ENCODE measurements at places on chromosomes 13 and 19.
A peak's percentile ranks its signal among the peaks of the same experiment; 100 is the strongest.

- DNase-seq = no peak
Observed at GRCh38 chr19:54271106-54271505, 9.8 kb downstream of the LILRB2 start.

GRCh38 chr13:61358599-61358998, 57.0 kb downstream of the PCDH20 start:
- no peak for DNase-seq

DNA sequence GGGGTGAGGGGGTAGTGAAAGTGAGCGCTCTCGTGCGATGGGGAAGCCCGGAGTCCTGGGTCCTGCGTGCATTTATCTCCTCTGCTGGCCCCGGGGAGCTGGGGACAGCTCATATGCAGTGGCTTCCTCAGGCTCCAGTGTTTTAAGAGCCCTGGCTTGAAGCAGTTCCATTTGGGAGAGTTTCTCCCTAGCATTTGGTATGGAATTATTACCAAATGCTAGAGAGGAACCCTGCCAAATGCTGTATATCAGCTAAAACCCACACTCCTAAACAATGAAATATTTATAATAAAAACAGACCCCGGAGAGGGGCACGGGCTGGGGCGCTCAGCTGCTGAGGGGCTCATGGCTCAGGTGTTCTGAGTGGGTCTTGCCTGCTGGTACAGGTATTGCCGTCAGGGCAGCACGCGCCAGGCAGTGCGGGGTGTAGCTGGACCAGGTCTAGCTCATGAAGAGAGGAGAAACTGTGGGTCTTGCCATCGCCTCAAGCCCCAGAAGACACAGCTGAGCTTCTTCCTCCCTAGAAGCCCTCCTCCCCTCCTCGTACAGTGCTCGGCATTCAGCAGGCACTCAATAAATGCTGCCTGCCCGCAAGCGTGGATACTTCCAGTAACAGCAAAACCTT, 163.6 kb upstream of the ZNF536 start:
- DNase-seq = no peak

- peak; percentile 53 for DNase-seq
Observed at GRCh38 chr19:17473041-17473440, 2.7 kb downstream of the SLC27A1 start.

DNA sequence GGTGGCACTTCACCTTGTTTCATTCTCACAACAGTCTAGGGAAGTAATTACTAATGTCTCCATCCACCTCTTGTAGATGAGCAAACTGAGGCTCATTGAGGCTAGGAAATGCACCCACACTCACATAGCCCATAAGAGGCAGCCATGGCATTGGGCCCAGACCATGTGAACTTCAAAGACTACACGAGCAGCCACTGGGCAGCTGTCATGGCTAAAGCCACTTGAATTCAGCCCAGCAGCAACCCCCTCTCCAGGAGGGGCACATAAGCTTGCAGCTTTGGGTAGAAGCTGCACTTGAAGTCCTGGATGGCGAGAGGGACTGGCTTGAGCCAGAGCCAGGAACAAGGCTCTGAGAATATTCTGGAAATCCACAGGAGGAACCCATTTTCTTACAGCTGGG, 13.4 kb downstream of the ALOX5AP start:
- DNase-seq = no peak

DNA sequence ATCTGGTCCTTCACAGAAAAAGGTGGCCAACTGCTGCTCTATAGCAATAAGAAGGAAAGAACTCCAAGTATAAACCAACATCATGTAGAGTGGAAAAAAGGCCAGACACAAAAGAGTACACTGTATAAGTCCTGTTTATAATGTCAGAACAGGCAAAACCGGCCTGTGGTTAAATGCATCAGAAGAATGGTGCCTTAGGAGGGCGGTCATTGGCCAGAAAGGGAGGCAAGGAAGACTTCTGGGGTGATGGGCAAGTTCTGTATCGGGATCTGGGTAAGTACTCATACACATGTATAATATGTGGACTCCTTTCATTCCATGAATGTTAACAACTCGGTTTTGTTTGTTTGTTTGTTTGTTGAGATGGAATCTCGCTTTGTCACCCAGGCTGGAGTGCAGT, 4.1 kb downstream of the ETHE1 start:
- DNase-seq = no peak

DNA sequence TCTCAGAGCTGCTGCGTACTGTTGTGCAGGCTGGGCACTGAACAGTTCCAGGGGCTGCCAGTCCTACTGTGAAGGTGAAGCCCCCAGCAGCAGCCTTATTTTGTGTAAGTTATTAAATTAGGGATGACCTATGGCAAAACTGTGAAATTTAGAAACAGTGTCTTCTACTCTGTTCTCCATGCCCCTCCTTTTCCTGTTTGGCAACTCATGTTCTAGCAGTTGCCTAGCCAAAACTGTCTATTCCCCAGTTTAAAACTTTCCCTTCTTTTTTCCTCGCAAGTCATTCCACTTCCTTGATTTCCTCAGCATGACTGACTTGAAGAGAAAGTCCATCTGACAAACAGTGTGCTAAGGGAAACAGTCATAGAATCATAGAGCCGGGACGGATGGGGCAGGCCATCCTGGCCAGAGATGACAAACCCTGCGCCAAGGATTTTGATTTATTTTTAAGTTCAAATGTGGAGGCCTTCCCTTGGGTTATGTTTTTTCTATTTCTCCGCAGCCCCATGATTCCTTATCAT, 78.1 kb upstream of the OLFM4 start:
- no peak for DNase-seq

- DNase-seq = no peak
Observed at GRCh38 chr13:84528408-84529070, 646.3 kb upstream of the SLITRK1 start.

- DNase-seq = peak; percentile 46
Observed at GRCh38 chr19:44741841-44742329, 6.6 kb upstream of the BCL3 start.

DNA sequence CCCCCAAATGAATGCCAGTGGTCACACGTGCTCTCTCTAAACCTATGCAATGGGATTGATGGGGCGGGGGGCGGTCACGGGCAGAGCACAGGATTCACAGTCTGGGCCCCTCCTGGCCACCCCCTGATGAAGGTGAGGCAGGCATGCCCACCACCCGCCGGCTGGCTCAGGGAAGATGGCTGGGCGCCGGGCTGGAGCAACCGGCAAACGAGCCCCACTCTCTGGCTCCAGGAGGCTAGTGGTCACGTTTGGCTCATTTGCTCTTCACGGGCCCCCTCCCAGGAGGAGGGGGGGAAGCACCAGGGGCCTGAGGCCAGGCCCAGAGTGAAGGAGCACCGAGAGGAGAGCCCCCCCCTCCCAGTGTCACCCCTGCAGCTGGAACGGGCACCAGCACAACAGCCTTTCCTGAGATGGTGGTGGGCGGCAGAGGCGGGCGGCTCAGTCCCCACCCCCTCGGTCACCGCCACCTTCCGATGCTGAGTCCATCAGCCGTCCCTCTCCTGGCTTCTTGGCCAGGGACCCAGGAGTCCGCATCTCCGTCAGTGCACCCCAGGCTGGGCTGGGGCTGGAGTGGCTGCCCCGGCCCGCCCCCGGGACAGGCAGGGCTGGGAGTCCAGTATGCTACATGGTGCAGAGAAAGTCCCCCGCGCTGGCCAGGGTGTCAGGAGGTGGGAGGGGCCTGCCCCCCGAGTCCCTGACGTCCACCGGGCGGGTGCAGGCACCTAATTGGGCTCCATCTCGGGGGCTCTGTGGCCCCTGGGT, 9.7 kb downstream of the BBC3 start:
- DNase-seq = no peak

DNA sequence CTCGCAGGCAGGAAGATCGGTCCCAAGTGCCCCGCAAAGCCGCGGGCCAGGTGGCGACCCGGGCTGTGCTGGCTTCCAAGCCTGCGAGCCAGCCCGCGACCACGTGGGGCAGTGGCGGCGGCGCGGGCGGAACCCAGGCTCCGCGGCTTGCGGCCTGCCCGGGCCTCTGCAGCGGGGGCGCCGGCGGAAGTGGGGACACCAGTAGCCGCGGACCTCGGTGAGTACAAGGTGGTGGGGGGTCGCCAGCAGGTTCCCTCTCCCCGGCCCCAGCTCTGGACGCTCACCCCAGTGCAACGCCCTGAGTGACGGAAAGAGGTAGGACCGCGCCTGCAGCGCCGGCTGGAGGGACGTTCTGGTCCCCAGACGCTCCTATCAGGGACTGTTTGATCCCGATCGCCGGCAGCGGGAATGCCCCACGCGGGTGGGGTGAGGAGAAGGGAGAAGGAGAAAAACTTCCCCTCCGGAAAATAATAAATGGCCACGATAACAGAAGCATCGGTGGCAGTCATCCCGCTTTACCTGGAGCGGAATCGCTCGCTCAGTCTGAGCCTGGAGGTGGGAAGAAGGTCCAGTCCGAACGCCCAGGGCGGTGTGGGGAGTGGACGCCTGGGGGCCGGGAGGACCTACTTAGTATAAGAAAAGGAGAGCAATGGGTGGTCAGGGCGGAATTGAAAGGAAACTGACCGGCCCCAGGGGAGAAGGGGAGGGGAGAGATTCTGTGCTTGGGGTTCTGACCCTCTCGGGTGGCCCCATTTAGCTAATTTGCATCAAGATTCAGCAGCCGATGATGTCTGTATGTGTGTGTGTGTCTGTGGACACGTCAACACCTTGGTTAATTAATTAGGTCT, at the start of gene GEMIN7:
TSS of gene GEMIN7 (plus strand) at position 198 of the 848 bp plus-strand sequence. CDS start 10,855 bp downstream, outside the sequence.
- DNase-seq = peak; percentile 84

- no peak for DNase-seq
Observed at GRCh38 chr13:73741111-73741510, 393.1 kb downstream of the KLF12 start.

DNA sequence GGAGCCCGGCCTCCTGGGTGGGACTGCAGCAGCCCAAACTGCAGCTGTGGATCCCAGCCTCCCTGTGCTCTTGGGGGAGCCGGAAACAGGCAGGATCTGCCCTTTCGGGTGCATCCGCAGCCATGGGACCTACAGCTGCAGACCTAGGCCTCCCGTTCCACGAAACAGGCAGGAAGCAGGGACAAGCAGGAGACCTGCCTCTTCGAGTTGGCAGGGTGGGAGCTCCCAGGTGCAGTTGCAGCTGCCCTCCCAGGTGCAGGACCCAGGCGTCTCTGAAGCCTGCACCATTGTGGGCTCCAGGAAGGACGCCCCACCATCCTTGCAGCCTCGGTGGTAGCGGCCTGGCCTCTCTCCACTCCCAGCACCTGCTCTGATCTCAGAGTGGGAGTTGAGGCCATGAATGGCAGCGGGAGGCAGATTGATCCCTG, 189.0 kb upstream of the KLHL1 start:
- no peak for DNase-seq

- no peak for DNase-seq
Observed at GRCh38 chr19:2223959-2224358, 12.2 kb downstream of the PLEKHJ1 start.

DNA sequence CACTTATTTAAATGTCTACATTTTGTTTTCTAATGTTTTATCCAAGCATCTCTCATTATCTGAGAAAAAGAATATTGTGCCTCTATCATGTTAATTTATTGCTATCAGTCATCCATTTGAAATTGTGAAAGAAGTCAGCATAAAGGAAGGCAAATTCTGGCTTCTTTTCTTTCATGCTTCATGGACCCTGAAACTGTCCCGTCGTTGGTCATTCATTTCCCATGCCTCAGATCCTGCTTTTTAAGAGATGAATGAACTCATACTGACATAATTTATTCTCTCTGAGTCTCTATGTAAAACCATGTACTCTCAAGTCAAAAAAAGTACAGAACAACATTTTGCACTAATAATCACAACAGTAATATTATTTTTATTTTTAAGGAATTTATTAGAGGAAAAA, 2512.0 kb downstream of the PCDH9 start:
- no peak for DNase-seq

- no peak for DNase-seq
Observed at GRCh38 chr19:42152910-42153671, 20.8 kb upstream of the POU2F2 start.

- no peak for DNase-seq
Observed at GRCh38 chr13:62209529-62209928, 793.9 kb upstream of the PCDH20 start.

- DNase-seq = no peak
Observed at GRCh38 chr19:51219307-51219706, 5.6 kb upstream of the CD33 start.

DNA sequence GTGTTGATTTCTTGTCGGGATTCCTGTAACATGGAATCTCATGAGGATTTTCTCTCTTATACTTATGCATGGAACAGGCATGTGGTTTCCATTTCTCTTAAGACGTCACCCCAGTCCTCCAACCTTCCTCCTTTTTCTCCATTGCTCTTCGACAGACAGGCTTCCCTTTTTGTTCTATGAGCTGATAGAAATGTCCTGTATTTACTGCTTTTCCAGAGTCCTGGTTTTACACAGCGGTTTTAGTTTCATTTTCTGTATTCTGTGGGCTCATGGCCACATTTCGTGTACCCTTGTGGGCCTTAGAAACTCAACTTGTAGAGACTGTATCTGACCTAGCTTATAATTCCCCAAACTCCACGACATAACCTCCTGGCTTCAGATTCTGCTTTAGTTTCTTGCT, 113.1 kb downstream of the PAN3 start:
- no peak for DNase-seq

GRCh38 chr13:48583859-48584311, 51.0 kb upstream of the RCBTB2 start:
- no peak for DNase-seq

GRCh38 chr13:114200399-114200911, 21.4 kb downstream of the CFAP97D2 start:
- DNase-seq = no peak

GRCh38 chr13:44096901-44097300, 217.2 kb downstream of the LACC1 start:
- DNase-seq = no peak

DNA sequence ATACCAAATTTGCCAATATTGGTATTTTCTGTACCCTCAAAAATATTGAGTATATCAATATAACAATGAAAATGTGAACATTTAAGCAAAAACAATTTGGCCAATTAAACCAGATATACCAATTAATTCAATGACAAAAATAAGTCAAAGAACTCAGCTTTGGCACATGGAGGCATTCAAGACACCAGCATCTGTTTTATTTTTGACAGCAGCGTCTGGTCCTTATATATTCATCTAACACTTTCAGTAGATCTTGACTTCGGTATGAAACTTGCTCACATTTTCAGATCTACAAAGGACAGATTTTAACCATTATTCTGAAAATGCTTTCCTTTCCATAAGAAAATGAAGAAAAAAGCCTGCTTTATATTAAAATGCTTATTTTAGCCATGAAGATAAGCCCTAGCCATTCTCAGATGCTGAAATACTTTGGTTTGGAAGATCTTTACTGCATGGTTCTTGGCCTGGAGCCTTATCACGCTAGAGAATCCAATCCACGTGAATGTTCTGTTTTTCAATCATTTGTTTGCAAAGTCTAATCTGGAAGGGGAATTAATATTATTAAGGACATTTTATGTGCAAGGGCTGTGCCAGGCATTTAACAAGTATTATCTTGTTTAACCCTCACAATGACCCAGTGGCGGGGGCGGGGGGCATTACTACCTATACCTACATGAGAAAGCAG, 132.2 kb downstream of the DLEU7 start:
- no peak for DNase-seq

All from activated CD4-positive, alpha-beta T cell treated with anti-CD3 and anti-CD28 coated beads, Interleukin-2, Interleukin-4, amounts not matched to agents 100 ng/mL and 50 ng/mL, durations not matched to agents 16 hours and 8 hours (primary cell).